ENCODE measurements at places on chromosomes 2 and 18.
A peak's percentile ranks its signal among the peaks of the same experiment; 100 is the strongest.

GRCh38 chr2:114762986-114763385, 320.5 kb downstream of the DPP10 start:
- no peak for DNase-seq

GRCh38 chr18:73688851-73689711, 458.6 kb downstream of the FBXO15 start:
- DNase-seq: no peak

DNA sequence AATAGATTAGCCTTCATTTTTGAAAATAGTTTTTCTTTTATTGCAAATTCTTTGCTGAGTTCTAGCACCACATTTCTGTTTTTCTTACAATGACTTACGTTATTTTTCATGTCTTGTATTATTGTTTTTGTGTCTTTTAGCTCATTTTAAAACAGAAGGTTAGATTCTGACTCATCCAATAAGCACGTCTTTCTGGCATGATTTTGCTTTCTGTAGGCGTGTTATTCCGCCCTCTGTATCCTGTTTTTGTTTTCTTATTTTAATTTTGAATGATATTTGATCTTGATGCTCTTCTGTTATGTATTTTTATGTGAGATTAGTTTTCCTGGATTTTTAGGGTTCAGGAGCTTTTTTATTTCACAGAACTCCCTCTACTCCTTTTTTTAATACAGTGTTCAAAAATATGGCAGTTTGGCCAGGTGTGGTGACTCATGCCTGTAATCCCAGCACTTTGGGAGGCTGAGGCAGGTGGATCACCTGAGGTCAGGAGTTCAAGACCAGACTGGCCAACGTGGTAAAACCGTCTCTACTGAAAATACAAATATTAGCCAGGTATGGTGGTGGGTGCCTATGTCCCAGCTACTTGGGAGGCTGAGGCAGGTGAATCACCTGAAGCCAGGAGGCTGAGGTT, 145.0 kb downstream of the CLIP4 start:
- no peak for DNase-seq

- DNase-seq: no peak
Observed at GRCh38 chr18:67574749-67575148, 58.2 kb upstream of the DSEL start.

GRCh38 chr18:48800466-48800865, 150.3 kb downstream of the SMAD7 start:
- DNase-seq: no peak

- DNase-seq: no peak
Observed at GRCh38 chr2:142974288-142975024, 97.0 kb downstream of the KYNU start.

DNA sequence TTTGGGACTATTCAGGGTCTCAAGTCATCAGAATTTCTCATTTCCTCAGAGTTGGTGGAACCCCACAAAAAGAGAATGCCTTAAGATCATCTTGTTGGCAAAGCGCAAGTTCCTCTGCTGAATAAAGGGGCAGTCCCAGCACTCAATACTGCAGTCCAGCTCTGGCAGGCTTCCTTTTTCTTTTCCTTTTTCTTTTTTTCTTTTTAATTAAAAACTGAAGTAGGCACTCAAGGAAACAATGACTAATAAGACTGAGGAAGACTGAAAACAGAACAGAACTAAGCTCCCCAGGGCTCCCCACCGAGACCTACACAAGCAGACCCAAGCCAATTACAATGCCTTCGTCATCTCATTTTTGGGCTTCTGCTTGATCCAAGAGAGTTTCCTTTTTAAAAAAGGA, 82.0 kb downstream of the STK39 start:
- DNase-seq: peak; percentile 14

DNA sequence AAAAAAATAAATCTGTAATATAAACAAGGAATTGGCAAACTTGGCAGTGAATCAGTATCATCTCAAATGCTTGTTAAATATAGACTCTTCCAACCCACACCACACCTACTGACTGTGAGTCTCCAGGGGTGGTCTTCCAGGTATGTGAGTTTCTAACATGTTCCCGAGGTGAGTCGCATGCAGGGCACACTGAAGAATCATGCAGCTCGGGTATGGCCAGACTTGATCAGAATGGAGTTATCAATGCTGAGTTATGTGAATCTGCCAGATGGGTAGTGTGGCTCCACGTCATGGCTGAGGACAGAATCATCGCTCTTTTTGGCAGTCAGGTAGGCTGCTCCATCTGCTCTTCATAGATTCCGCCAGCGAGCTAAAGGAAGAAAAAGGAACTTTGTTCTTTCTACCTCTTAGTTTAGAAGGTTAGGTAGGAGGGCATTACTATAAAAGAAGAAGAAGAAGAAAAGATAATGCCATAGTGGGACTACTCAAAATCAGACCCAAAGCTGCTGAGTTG, 1279.7 kb upstream of the ZEB2 start:
- no peak for DNase-seq

DNA sequence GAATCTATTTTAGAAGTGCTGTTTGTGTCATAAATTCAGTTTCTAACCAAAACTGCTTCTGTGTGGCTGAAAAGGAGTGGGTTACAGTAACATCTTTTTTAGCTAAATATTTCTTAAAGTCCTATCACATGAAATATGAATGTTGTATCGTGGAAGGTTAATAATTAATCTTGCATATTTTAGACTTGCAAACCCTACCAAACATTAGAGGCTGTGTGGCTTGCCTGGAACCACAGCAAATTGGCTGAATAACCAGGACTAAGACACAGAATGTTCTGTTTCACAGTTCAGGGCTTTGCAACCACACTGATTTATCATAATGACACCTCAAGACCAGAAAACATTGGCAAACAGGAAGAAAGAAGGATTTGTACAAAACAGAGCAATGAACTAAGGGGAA, 208.9 kb upstream of the CNTNAP5 start:
- DNase-seq: no peak

DNA sequence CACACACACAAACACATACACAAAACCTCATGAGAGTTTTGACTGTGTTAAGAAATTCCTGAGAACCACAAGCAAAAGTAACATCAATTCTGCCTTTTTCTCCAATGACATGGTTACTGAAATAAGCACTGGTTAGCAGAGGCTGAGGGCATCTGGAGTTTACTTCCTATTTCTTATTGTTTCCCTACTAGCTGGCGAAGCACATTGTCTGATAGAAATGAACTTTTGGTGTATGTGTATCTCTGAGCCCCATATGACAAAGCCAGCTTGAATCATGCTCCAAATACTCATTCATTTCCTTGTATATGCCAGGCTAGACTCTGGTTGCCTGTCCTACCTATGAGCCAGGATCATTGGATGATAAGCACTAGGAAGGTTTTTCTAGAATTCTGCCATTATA, 203.1 kb downstream of the NCKAP5 start:
- no peak for DNase-seq

GRCh38 chr2:26971911-26972786, 1.7 kb downstream of the MAPRE3 start:
- no peak for DNase-seq

DNA sequence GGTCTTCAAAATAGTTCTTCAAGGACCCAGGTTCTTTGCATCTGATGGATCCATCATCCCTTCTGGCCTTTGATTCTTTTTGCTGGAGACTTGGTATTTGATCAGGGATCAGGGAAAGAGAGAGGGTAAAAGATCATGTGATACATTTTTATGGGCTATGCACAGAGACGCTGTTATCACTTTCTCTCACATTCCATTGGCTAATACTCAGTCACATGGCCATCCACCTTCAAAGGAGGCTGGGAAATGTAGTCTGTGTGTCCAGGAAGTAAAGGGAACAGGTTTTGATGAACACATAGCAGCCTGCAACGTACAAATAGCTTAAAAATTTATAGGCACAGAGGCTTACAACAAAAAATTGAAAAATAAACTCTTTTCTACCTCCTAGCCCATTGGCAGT, 629.6 kb upstream of the FANCL start:
- no peak for DNase-seq

DNA sequence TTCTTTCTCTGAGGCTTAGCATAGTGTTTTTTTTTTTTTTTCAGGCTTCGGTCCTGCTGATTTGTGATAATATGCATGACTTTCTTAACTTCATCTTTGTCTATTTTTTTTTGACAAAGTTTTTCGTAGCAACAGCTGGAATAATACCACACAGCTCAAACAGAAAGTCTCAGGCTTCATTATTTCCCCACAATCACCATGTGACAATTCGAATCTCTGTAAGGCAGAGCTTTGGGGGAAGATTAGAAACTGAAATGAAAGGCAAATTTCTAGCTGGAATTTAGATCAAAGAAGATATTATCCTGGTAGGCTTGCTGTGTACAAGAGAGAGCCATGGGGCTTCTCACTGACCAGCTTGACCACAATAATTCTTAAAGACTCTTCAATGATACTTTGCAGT, 12.2 kb upstream of the CD28 start:
- no peak for DNase-seq

Measured in activated CD4-positive, alpha-beta T cell treated with anti-CD3 and anti-CD28 coated beads, Interleukin-2, amount 50 U/mL, for 48 hours (primary cell).